Activated T-cell treated with anti-CD3 and anti-CD28 coated beads for 48 hours (primary cell): ENCODE measurements at places on chromosomes 12 and 14.

DNA sequence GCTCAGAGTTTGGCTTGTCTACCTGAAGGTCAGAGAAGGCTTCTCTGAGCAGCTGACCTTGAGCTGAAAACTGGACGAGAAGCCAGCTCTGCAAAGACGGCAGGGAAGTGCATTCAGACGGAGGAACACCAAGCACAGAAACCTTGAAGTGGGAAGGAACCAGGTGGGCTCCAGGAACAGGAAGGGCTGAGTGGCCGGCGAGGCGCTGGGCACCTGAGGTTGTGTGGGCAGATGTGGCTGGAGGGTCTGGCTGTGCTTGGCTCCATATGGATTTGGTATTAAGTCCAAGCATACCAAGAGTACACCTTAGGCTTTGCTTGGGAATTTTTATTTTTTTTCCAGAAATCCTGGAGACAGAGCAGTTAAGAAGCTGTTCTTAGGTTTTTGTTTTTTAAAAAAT, 130.6 kb downstream of the SCARB1 start:
- no peak for DNase-seq

DNA sequence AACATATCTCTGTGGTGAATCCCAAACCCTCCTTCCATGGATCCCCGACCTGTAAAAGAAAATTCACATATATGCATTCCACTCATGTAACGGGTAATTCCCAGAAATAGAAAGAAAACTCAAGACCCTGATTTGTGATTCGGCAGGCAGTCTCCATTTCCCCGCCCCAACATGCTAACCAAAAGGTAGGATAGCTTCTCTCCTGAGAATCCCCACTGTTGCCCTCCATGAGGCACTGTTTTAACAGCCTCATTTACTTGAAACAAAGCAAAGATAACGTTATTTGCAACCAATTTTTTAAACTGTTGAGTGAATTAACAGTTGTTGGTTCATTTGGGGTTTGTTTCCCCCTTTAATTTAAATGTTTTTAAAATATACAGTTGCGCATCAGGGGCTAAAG, 774 bp upstream of the SLC2A13 start:
- DNase-seq, result no peak

DNA sequence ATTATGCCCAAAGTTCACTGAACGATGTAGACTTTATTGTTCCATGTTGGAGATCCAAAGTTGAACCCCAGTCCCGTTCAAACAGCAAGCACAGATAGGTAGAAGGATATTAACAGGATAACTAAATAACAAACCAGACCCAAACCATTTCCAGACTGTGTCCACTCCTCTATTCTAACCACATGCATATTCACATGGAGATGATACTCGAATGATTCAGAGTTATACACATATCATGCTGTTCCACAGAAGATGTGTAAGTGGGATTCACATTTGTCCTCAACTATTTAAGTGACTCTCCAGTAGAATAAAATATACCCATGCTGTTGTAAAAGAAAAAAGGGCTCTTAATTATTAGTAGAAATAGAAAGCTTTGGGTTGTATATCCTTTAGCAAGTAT, 185.9 kb downstream of the ITPR2 start:
- no peak for DNase-seq

DNA sequence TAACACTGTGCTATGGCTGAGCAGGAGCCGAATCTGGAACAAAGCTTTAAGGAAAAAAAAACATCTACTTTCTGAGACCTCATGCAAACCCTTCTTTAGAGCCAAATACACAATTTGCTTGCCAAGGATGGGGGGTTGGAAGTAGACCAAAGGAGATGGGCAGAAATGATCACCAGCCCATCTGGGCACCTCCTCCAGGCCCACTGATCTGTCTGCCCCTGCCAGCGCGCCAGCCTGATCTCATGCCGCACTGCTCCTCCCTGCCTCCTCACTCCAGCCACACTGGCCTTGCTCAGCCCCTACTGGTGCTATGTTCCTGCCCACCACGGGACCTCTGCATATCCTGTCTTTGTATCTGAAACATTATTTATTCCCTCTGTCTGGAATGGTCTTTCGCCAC, 24.8 kb upstream of the RAB35 start:
- DNase-seq, result no peak

GRCh38 chr14:61641914-61642613, 53.2 kb upstream of the HIF1A start:
- no peak for DNase-seq

DNA sequence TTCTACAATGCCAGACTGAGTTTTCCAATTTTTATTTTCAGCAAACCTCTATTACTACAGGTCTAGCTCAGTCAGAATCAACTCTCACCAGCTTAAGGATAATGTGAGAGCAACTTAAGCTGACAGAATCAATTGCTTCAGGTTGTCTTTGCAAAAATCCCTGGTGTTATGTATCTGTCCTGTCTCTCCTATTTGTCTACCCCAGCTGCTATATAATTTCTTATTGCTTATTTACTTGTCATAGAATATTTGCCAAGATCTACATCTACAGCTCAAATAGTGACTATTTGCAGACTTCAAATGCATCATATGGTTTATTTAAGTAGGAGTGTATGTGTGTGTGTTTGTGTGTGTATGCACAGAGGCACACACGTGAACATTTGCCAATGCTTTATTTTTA, 54.1 kb downstream of the FOXG1 start:
- DNase-seq, result no peak

GRCh38 chr12:14958361-14959125, 2.9 kb downstream of the ARHGDIB start:
- DNase-seq, result no peak

DNA sequence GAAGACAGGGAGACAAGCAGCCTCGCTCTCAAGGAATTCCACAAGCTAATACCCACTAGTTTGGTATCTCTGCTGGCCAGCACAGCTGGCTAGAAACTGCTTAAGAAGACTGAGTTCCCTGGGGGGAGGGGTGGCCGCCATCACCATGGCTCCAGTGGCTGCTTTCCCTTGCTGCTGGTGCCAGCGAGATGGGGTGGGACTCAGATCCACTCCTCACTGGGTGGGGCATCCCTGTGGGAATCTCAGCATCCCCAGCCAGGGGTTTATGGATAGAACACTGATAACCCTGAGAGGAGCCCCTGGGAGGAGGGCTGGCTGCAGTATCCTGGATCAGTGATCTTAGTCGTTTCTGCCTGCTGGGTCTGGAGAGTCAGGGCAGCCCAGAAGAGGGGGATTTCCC, 170.6 kb upstream of the MDGA2 start:
- DNase-seq, result no peak

DNA sequence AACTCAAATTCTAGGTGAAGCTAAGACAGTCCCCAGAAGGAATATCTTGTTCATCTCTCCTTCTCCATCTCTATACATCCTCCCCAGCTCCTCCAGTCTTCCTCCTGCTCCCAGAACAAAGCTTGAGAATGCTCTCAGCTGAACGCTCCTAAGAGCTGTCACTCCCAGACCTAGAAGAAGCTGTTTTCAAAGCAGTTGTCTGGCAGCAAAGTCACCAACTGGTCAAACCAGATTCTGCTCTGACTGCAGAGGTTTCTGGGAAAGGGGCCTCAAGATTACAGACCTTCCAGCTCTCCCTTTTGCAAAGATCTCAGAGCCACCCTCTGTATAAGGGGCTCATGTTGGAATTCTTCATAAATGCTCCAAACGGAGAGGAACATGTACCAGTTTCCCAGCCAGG, 9.6 kb upstream of the HSPB8 start:
- DNase-seq, result no peak

DNA sequence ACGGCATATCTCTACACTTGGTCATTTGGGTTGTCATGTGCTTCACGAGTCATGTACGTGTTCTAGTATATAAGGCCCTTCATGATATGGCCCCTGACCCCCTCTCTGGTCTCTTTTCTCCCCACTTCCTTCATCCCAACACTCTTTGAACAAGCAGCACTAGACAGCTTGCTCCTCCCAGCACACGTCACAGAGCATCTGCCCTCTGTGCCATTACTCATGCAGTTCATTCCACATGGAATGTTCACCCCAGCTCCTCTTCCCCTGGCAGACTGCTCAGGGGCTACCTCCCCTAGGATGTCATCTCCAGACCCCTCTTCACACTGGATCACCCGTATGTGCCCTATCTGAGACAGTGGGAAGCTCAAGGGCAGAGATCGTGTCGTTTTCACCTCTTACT, 14.1 kb upstream of the LRP1-AS start:
- DNase-seq, result no peak

DNA sequence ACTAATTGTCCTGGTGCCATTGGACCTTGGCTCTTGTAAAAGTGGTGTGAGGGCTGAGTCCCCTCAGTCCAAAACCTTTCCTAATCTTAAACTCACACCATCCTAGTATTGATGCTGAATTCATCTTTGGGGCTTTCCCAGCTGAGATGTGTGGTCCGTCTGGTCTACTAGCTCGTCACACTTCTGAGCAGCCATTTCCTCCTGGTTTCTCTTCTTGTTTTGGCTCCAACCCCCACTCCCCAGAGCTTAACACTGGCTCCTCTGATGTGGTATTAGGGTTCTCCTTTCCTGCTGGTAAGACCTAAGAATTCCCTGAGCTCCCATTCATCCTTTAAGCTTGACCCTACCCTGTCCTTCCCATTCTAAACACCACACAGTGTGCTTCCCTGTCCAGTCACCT, 900.6 kb downstream of the VRK1 start:
- DNase-seq, result no peak

DNA sequence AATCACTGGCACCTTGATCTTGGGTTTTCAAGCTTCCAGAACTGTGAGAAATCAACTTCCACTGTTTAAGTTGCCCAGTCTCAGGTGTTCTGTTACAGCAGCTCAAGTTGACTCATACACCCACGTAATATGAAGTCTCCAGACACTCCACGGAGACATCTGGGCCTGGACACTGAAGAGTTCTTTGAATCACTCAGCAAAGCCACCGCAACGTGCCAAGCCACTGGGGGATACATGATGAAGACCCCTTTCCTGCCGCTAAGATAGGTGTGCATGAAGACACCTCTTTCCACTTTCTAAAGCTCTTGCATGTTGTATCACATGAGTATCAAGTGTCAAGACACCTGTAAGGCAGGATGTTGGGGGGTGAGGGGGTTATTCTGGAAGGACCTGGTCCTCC, 311.7 kb upstream of the RTL1 start:
- no peak for DNase-seq

DNA sequence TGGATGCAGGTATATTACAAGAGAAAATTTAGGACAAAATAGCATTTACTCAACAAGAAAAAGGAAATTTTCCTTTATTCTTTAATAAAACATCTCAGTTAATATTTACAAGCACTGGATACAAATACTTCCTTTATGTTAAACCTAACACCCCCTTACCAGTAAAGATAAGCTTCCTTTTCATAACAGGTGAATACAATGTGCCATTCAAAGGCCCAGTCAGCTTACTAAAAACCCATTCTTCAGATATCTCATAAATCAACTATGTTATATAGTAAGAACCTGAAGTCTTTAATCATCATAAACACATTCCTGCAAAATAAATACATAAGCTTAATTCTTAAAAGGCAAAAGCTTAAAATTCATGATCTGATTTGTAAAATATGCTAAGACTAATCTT, 52.6 kb downstream of the LRP6 start:
- no peak for DNase-seq

- no peak for DNase-seq
These were observed 13.6 kb upstream of the ACVR1B start for GRCh38 chr12:51937926-51938325.

DNA sequence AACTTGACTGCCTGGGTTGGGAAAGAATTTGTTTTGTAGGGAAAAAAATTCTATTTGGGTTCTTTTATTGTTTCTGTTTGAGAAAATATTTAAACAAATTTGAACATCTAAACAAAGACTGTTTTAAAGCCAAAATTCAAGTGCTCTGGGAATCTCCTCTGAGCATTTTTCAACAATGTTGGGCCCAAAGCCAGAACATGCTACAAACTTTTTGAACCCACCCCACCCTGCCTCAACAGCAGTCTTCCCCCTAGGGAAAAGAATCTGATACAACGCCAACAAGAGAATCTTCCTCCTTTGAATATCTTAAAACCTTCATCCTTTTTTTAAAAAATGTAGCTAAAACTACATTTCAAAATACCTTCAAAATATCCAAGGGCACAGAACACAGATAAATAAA, 20.4 kb upstream of the NID2 start:
- no peak for DNase-seq

DNA sequence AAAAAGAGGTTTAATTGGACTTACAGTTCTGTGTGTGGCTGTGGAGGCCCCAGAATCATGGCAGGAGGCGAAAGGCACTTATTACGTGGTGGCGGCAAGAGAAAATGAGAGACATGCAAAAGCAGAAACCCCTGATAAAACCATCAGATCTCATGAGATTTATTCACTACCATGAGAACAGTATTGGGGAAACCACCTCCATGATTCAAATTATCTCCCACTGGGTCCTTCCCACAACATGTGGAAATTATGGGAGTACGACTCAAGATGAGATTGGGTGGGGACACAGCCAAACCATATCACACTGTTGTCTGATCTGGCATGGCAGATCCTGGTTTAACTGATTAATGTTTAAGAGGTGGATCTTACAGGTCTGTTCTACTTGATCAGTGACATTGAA, 5.6 kb downstream of the DDX47 start:
- no peak for DNase-seq

DNA sequence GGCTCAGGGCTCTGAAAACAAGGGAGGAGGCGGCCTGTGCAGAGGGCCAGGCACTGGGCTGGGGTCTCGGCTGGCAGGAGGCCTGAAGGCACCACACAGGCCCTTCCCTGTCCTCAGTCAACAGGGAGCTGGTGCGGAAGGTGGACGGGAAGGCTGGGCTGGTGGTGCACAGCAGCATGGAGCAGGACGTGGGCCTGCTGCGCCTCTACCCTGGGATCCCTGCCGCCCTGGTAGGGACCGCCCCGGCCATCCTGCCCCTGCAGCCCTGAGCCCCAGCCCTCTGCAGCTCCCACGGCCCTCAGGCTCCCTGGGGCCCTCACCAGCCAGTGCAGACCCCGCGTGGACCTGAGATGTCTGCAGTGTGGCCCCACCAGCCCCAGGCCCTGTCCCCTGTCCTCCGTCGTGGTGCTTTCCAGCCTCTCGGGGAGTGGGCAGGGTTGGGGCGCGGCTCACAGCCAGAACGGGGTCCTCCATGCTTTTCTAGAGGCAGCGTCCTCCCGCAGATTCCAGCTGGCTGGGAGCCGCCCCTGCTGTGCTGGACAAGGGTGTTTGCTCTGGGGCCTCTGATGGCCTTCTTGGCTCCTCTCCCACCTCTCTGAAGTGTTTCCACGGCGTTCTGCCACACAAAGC, 18.1 kb downstream of the ASPG start:
- no peak for DNase-seq

DNA sequence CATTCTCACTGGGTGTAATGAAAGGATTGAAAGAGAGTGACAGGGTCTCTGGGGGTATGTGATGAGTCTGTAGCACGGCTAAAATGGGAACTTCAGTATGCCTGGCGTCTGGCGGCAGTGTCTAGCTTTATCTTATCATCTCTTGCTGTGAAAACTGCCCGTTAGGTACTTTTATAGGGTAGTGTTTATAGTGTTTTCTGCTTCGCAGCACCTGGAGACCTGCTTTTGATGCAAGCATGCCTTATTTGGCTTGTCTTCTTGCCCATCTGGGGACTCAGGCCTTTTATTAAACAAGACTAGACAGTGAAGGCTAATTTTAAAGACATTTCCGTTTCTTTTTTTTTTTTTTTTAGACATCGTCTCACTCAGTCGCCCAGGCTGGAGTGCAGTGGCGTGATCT, 36.3 kb upstream of the ALDH2 start:
- no peak for DNase-seq

GRCh38 chr14:50008974-50009373, 107.4 kb downstream of the VCPKMT start:
- DNase-seq, result no peak

GRCh38 chr12:57939291-57939690, 2.1 kb upstream of the ATP23 start:
- DNase-seq, result no peak

GRCh38 chr12:32609966-32610365, 69.1 kb upstream of the DNM1L start:
- no peak for DNase-seq

- no peak for DNase-seq
These were observed 35.4 kb upstream of the DIO3 start for GRCh38 chr14:101525640-101526527.
